ENCODE measurements at places on chromosomes 16 and 17.

DNA sequence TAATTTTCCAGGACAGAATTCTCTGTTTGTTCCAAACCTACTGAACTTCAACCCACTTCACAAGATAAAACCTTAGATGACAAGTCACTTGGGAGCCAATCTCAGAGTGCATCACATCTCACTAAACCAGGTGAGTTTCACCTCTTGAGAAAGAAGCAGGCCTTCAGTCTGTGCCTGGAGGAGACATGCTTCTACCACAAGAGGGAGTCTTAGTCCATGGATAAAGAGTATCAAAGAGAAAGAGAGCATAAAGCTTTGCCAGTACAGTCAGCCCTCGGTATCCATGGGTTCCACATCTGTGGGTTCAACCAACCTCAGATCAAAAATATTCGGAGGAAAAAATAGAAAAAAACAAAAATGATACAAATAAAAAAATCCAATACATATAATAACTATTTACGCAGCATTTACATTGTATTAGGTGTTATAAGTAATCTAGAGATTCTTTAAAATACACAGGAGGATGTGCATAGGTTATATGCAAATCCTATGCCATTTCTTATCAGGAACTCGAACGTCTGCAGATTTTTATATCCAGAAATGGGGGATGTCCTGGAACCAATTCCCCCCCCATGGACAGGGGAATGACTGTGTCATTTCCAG is 37.7 kb downstream of the DUSP14 start:
- no peak for DNase-seq

GRCh38 chr17:43439041-43439440 is 40.2 kb downstream of the ARL4D start:
- no peak for DNase-seq

DNA sequence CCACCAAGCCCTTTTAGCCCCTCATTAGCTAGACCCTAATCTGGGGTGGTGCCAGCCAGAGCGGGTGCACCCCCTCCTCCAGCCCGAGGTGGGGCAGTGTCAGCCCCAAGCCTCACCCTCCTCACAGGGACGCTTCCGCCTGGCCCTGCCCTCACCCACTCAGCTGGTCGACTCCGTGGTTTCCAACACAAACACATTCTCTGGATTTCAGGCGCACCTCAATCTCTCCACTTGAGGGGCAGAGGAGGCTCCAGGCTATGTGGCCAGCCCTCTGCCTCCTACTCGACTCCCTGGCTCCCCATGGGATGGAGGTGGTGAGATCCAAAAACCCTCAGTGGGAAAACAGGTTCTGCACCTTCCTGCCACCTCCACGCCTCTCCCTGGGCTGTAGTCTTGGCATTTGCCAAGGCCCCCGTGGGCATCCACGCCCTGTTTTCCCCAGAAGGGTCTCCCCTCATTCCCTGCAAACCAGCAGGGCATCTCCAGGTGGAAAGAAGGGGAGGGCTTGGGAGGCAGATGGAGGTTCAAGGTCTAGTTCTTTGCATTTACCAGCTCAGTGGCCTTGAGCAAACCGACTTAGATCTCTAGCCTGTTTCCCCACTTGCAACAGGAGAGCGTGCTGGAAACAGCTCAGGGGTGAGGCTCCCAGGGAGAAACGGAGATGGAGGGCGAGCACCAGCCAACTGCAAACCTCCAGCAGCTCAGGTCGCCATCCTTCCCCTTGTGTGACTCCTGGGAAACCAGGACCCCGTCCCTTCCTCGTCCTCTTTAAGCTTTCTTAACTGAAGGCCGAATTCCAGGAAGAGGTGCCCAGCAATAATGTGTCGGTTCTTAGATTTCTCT is 1.7 kb downstream of the EMP2 start:
- no peak for DNase-seq

DNA sequence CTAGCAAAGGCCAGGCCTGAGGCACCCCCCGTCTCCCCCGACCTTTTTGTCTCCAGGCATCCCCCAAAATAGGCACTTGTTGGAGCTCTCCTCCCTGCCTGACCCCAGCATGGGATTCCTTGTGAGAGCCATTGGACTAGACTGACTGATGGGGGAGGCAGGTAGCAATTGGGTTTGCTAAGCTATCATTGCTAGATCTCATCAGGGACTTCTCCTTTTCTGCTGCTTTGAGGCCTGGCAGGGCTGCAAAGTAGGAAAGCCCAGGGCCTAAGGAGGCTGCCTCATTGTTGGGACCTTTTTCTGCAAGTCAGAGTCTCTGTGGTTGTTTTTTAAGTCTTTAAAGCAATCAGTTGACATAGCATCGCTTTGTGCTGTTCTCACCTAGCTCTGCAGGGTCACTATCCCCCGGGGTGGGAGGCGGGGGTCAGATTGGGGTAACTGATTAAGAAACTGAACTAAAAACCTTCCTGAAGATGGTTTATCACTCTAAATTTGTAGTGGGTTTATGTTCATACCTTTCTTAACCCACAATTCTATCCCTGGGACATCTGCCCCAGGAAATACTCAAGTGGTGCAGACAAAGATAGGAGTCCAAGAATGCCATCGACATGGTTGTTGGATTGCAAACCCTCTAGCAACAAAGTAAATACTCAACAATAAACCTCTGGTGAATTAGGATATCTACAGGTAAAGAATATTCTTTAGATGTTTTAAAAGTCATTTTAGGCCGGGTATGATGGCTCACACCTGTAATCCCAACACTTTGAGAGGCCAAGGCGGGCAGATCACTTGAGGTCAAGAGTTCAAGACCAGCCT is 28.0 kb downstream of the LLGL2 start:
- DNase-seq = no peak

All from T1000 (cell line).